Stimulated activated CD8-positive, alpha-beta memory T cell treated with anti-CD3 and anti-CD28 coated beads, Interleukin-15, amount 100 ng/mL, for 24 hours (primary cell): ENCODE measurements at places on chromosomes 5 and 9.

DNA sequence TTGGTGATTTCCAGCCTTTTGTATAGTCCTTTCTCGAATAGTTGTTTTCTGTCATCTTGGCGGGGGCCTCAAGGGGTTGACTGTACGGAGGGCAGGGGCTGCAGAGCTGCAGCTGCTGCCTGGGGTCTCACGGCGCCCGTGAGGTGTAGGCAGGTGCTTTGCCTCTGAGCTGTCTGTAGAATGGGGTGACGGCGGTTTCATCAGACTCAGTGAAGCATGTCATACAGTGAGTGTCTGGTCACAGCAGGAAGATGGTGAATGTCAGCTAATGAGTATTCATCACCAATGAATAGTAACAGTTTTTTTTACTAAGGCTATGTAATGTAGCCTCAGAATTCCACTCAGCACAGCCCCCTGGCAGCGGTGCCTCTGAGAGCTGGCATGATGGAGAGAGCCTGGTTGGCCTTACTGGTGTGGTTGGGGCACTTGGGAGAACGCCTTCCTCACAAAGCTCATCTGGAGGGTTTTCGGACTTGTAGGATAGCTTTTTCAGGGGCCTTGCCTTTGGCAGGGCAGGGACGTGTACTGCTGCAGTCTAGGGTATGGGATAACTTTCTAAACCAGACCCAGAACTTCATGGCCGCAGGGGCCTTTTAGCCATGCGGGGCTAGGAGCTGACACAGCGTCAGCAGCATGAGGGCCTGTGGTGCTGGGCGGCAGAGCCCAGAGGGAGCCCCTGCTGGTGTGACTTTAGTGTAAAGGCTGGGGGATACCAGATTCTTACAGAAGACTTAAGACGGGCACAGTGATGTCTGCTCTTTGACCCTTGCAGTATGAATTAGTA lies 15.0 kb downstream of the TENT4A start:
- DNase-seq: no peak

DNA sequence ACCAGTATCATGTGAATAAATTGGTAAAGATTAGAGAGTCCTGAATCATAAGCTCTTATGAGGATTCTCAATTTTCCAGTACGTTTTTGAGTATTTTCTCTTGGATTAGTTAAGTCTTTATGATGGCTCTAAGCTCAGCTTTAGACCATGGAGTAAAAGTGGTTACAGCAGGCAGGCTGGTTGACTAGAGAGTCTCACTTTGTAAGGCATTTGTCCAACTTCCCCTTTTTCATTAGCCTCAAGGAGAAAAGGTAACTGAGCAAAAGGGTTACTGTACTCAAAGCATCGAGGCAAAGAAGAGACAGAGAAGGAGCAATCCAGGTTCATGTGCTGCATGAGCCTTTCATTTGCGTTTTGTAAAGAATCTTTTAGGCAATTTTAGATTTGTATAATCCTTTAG lies 8.5 kb downstream of the NOP16 start:
- no peak for DNase-seq

GRCh38 chr5:55960779-55961178 lies 34.0 kb downstream of the IL6ST start:
- DNase-seq: no peak

DNA sequence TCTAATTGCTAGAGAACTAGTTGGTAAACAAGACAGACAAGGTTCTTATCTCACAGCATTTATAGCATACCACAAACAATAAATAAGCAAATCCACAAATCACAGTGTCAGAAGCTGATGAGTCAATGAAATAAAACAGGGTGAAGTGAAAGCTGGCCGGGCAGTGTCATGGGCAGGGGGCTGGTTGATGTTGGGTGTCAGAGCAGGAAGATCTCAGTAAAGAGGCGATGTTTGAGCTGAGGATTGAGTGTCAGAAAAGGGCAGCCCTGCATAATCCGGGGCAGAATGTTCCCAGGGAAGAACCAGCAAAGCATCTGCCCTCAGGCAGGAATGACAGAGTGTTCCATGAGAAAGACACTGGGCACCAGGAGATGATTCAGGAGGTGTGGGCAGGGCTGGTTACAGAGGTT lies 183.4 kb downstream of the GOLPH3 start:
- DNase-seq: no peak

- no peak for DNase-seq
Observed at GRCh38 chr5:7374186-7374585, 21.8 kb upstream of the ADCY2 start.

DNA sequence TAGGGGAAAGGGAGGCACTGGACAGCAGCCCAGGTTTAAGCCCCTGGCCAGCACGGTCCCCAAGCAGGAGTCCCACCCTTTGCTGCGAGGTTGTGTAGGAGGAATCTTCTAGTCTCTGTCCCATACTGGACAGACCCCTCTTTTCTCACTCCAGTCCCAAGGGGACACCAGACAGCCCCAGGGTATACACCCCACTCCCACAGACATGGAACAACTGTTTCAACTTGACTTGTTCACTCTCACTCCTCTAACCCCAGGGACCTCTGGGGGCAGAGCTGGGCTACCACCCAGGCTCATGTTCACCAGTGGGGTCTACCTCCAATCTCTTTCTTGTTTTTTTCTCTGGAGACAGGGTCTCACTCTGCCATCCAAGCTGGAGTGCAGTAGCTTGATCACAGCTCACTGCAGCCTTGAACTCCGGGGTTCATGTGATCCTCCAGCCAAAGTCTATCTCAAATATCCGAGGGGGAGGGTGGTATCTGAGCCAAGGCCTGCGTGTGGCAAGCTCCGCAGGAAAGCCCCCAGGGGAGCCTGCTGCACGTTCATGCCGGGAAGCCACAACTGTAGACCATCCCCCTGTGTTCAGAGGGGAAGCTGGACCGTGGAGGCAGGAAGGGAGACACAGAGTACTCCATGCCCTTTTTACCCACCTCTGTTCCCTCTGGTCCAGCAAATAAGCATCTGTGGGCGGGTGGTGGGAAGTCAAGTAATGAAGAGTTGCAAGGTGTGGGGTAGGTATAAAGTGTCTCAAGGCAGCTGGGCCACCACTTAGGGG lies 1.8 kb downstream of the PTGES2 start:
- DNase-seq: no peak

DNA sequence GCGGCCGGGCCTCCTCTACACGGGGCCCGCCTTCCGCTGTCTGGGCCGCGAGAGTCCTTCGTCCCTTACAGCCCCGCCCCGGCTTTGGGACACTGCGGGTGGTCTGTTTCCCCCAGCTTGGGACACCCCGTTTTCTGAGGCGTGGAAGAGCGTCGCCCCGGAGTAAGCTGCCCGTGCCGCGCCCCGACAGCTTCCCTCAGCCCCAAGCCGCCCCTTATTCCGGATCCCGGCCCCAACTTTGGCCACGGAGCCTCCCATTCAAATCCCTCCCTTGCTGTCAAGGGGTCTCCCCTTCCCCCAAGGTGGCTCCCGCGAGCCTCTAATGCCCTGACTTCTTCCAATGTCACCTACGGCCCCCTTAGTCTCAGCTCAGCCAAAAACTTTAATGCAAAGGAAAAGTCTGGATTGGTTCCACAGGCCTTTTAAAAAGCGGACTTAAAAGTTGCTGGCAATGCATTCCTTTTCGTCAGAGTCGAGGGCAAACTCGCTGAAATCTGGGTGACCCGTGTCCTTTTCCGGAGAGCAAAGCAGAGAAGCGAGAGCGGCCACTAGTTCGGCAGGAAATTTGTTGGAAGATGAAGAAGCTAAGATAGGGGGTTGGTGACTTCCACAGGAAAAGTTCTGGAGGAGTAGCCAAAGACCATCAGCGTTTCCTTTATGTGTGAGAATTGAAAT lies 19.8 kb downstream of the EXOSC2 start:
- DNase-seq: no peak

DNA sequence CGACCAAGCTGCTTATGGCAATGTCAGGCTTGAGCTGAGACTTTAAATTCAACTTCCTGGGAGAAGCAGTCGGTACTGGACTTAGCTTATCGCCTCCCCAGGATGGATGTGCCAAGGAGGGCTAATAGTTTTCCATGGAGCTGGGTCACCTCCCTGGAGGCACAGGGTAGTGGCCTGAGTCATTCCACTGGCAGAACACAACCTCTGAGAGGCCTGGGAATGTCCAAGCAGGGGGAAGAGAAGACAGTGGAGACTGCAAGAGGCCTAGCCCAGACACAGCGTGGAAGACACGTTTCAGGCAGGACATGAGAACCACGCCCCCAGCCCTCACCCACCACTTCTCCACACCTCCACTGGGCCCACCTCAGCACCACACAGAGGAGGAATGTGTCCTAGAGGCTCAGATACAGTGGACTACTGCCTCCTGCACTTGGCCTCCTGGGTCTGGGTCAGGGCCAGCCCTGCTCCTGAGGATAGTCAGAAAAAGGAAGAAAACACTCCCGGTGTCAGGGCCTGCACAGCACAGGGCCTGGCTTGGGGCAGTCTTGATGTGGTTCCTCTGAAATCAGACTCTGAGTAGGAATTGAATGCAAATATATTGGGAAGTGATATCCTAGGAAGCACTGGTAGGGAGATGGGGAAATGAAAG lies 171.8 kb downstream of the FSTL4 start:
- no peak for DNase-seq

DNA sequence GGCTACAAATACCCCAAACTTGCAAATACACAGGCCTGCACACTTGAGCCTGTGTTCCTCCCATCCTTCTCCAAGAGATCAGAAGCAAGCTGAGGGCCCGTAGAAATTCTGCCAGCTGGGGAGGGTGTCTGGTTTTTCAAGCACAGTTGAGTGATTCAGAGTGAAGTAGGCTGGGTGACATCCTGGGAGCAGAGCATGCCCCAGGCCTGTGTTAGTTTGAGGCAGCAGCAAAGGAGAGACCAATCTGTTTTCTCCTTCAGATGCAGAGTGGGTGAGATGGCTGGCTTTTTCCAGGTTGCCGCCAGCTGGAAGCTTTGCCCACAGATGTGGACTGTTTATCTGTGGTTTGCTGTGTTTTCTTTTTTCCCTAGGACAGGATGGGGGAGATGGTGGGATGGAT lies 63.1 kb downstream of the RCL1 start:
- no peak for DNase-seq

DNA sequence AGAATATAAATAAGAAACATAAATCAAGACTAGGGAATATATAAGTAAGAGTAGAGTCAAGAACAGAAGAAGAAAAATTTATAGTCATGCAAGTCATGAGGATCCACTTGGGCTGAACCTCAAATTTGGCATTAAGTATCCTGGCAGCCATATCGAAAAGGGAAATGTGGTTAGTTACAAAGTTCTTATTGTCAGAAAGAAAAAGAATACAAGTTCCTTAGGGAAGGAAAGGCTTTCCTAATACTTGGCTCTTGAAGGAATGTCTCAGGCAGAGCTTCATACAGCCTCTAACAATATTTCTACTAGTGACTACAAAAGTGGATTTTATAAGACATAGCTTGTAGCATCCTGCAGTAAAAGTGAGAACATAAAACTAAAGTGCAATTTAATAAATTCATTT lies 45.4 kb downstream of the TMEM252 start:
- DNase-seq: no peak

DNA sequence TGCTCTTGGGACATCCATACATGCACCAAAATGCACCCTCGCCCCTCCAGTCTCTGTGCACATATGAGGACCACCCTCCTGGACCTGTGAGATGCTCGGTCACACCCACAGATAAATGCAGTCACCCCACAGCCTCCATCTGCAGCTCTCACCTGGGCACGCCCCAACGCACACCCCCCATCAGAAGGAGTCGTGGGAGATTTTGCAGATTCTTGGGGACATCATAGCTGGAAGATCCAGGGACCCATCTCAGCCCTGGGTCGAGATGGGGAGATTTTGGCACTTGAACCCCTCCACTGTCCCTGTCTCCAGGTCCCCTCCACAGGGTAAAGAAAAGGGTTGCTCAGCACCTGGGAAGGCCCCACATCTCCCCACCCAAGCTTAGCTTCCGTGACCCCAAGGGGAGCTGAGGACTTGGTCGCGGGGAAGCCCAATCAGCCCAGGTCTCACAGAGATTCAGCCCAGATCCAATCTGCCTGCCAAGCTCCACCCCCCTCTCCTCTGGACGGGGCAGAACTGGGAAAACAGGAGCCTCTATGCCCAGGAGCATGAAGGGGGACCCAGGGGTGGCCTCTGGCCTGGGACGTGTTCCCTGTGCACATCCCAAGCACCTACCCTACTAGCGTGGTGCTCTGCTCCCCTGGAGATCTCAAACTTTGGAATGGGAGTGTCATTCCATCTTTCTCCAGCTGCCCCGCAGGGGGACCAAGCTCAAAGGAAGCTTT lies 89.2 kb upstream of the LMX1B start:
- no peak for DNase-seq

GRCh38 chr5:130893006-130893405 lies 272.1 kb downstream of the HINT1 start:
- DNase-seq: no peak

- no peak for DNase-seq
Observed at GRCh38 chr5:94746731-94747124, 128.3 kb downstream of the SLF1 start.

DNA sequence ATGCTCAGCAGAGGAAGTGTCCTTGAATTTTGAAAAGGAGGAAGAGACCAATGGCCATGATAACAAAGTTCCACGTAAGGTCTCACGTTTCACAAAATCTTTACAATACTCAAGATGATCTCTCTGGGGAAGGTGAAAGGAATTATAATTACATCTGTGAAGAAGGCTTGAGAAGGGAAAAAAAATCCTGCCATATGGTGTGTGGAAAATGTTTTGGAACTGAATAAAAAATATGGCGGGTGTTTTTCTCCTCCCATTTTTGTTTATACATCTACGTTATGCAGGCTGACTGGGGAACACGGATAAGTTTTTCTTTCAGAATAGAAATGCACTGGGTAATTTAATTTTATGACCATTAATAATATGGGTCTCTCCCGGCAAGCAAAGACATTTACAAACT lies 425.6 kb upstream of the BRINP1 start:
- DNase-seq: no peak

GRCh38 chr9:99299211-99300102 lies 77.4 kb downstream of the SEC61B start:
- DNase-seq: no peak

DNA sequence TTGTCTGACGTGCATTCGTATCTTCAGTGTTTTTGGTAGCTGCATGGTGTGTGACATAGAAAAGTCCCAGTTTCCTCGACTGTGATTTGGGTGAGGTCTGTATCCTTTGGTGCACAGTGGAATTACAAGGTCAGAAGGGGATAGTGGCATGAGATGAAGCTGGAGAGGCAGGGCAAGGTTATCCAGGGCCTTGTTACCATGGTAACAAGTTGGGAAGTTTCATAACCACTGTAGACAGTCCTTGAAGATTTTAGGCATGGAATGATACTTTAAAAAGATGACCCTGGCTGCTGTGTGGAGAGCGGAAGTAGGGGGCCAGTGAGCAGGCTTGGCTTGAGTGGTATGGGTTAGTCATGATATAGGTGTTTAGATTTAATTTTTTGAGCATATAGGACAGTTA lies 11.9 kb downstream of the EHMT1 start:
- DNase-seq: no peak

DNA sequence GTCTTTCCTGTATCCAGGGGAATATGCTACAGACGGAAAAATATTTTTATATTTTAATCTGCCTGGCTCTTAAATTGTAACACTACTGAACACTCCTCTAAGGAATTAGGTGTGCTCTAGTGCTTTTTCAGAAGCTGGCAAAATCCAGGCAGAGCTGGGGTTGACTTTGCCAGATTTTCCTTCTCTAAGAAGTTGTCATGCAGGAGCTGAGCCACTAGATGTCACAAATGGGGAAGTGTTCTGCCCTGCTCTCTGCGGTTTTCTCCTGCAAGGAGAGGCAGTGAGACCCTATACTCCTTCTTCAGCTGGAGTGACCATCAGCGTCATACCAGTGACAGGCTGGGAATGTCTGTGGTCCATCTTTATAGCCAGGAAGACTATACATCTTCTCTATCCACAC lies 112.5 kb downstream of the HAPLN1 start:
- DNase-seq: no peak

- DNase-seq: no peak
Observed at GRCh38 chr9:99445371-99445891, 223.3 kb downstream of the SEC61B start.
